ENCODE measurements at places on chromosomes 7 and 10. TPM values are rescaled to one million over a fixed set of nuclear protein-coding genes. Genes with fewer than 3 reads are reported as not detected.
A peak's percentile ranks its signal among the peaks of the same experiment; 100 is the strongest.

DNA sequence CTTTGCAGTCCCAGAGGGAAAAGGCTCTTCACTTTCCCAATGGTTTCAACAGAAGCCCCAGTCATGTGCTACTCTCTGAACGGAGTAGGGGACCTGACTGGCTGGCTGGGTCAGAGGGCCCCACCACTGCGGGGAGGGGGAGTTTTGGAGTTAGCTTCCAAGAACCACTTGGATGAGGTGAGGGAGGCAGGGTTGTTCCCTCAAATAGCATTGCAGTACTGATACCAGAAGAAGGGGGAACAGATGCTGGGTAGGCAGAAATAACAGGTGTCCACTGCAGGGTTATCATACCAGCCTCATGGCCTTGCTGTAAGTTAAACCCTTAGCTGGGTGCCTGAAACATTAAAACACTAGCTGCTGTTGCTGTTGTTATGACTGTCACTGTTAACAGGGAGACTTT, 131.3 kb downstream of the UBE2H start:
- H3K4me1 ChIP-seq, result peaks cover 14% of the 10 kb centered on the region
- no peaks in the 10 kb centered on the region for H3K27me3 ChIP-seq
- no peak for DNase-seq
- H3K36me3 ChIP-seq, result peaks cover 29% of the 10 kb centered on the region
- no peak overlapping the region for H3K4me3 ChIP-seq

DNA sequence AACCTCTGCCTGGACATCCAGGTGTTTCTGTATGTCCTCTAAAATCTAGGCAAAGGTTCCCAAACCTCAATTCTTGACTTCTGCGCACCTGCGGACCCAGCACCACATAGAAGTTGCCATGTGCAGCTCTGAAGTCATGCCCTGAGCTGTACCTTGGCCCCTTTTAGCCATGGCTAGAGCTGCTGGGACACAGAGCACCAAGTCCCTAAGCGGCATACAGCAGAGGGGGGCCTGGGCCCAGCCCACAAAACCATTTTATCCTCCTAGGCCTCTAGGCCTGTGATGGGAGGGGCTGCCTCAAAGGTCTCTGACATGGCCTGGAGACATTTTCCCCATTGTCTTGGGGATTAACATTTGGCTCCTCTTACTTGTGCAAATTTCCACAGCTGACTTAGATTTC, 14.6 kb downstream of the TMEM243 start:
- no peak for DNase-seq
- peaks cover 14% of the 10 kb centered on the region for H3K36me3 ChIP-seq
- H3K4me1 ChIP-seq, result no peaks in the 10 kb centered on the region
- H3K4me3 ChIP-seq, result no peak overlapping the region

ACHE gene
- 1.4 TPM for total RNA-seq

DNA sequence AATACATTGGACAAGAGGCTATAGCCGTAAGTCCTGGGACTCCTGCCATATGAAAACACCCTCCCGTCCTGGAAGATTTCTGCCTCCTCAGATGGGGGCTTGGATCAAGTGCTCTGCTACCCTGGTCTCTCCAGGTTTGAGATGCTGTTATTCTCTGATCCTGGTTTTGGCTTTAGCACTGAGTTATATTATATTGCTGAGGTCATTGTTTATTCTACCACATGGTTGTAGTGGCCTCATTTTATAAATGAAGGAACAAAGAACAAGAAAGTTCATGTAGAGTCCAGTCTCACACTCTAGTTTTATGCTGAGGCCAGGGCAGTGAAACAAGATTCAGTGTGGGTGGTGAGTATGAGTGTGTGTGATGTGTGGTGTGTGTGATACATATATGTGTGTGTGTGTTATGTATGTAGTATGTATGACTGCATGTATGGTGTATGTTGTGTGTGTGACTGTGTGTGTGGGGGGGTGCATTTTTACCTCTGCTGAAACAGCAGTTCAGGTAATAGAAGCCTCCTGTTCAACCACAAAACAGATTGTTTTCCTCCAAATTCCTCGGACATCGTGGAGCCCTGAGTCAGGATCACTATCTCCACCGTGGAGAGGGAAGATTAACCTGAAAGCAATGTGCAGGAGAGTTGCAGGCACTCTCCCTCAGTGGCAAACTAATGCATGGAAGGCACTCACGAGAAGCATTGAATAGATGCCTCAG, 80.7 kb downstream of the C7orf25 start:
- peaks cover 6% of the 10 kb centered on the region for H3K27me3 ChIP-seq
- no peak overlapping the region for H3K27ac ChIP-seq
- no peak overlapping the region for H3K4me3 ChIP-seq
- no peak for DNase-seq
- no peaks in the 10 kb centered on the region for H3K36me3 ChIP-seq

GRCh38 chr10:131630772-131631258, 270.0 kb upstream of the PPP2R2D start:
- DNase-seq, result no peak
- H3K27ac ChIP-seq, result no peak overlapping the region
- no peaks in the 10 kb centered on the region for H3K4me1 ChIP-seq

NUTM2E gene
- total RNA-seq, result 0.52 TPM

CD36 gene
- total RNA-seq, result 0.39 TPM

ADIRF gene
- 0.54 TPM for total RNA-seq

GRCh38 chr7:28203508-28204240, 23.1 kb upstream of the JAZF1 start:
- H3K36me3 ChIP-seq, result no peaks in the 10 kb centered on the region
- no peak overlapping the region for H3K4me3 ChIP-seq
- H3K4me1 ChIP-seq, result peaks cover 10% of the 10 kb centered on the region

GRCh38 chr7:138125598-138126111, 49.4 kb downstream of the AKR1D1 start:
- H3K4me1 ChIP-seq, result peaks cover 22% of the 10 kb centered on the region
- H3K4me3 ChIP-seq, result no peak overlapping the region
- H3K27me3 ChIP-seq, result no peaks in the 10 kb centered on the region
- no peak for DNase-seq

DNA sequence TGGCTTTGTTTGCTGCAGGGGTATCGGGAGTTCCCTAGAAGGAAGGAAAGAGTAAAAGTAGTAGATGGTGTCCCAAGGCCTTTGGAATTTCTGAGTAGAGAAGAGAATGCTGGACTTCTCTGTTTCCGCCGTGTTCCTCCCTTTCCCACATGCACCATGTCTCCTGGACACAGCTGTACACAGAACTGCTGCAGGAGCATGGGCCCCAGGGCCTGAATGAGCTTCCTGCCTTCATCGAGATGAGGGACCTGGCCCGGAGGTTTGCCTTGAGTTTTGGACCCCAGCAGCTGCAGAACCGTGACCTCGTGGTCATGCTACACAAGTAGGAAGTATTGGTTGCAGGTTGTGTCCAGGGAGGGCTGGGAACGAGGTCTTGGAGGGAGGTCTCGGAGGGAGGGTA, 15.3 kb upstream of the PVRIG start:
- no peak for DNase-seq
- H3K4me3 ChIP-seq, result no peak overlapping the region
- H3K27me3 ChIP-seq, result peaks cover 39% of the 10 kb centered on the region
- no peaks in the 10 kb centered on the region for H3K36me3 ChIP-seq

CALML3 gene
- total RNA-seq, result not detected

DNA sequence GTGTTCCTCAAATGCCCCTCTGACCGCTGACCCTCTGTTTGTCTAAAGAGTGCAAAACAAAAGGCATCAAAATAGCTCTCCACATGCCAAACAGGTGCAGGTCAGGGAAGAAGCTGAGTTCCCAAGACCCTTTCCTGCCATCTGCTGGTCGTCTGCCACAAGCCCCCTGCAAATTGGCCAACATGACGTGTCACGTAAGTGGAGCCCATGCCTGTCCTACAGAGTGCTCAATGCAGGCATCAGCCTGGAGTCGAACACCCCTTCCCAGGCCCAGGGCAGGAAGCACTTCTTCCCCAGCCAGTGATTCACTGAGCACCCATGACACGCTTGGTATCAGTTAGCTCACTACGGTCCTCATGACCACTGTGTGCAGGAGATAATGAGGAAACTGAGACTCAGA, 14.1 kb downstream of the TMEM72 start:
- no peaks in the 10 kb centered on the region for H3K4me1 ChIP-seq
- peaks cover 9% of the 10 kb centered on the region for H3K27me3 ChIP-seq
- DNase-seq, result no peak
- peaks cover 2% of the 10 kb centered on the region for H3K36me3 ChIP-seq
- H3K27ac ChIP-seq, result no peak overlapping the region

DNA sequence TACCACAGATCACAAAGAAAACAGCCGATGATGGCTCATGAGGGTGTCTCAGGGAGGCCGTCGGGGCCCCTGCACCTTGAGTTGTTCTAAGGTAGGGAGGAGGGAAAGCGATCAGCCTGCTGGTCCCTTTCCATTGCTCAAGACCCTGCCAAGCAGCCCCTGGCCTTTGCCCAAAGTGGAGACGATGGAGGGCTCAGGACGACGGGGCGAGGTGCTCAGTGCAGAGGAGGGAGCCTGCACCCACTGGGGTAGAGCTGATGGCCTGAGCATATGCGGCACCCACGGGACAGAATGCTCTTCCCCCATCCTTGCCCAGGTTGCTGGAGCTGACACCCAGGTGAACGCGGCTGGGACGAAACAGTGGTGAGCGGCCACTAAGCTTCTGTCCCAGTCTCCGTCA, 58.3 kb upstream of the FAM20C start:
- H3K27me3 ChIP-seq, result peaks cover 16% of the 10 kb centered on the region
- DNase-seq, result no peak
- no peak overlapping the region for H3K4me3 ChIP-seq
- H3K4me1 ChIP-seq, result peaks cover 10% of the 10 kb centered on the region
- H3K36me3 ChIP-seq, result no peaks in the 10 kb centered on the region
- no peak overlapping the region for H3K27ac ChIP-seq

- no peaks in the 10 kb centered on the region for H3K27me3 ChIP-seq
- H3K4me1 ChIP-seq, result peaks cover 44% of the 10 kb centered on the region
- no peak overlapping the region for H3K4me3 ChIP-seq
- H3K27ac ChIP-seq, result peak overlapping the region; percentile 42
Measured at GRCh38 chr7:66768865-66769832, 28.6 kb downstream of the RABGEF1 start.

- H3K4me1 ChIP-seq, result peaks cover 7% of the 10 kb centered on the region
- H3K4me3 ChIP-seq, result no peak overlapping the region
- no peaks in the 10 kb centered on the region for H3K36me3 ChIP-seq
- H3K27ac ChIP-seq, result no peak overlapping the region
- H3K27me3 ChIP-seq, result peaks cover 49% of the 10 kb centered on the region
Measured at GRCh38 chr7:151880688-151881087, 3.8 kb upstream of the PRKAG2 start.

- DNase-seq, result no peak
- no peak overlapping the region for H3K27ac ChIP-seq
- peaks cover 14% of the 10 kb centered on the region for H3K27me3 ChIP-seq
Measured at GRCh38 chr7:55595511-55595910, 23.2 kb upstream of the VOPP1 start.

ENKUR gene
- 3.2 TPM for total RNA-seq

ZMYND11 gene
- 73.6 TPM for total RNA-seq

- no peaks in the 10 kb centered on the region for H3K36me3 ChIP-seq
- H3K27me3 ChIP-seq, result peaks cover 8% of the 10 kb centered on the region
- no peaks in the 10 kb centered on the region for H3K4me1 ChIP-seq
- DNase-seq, result no peak
Measured at GRCh38 chr10:9302140-9302746, 1247.8 kb downstream of the GATA3 start.

DNA sequence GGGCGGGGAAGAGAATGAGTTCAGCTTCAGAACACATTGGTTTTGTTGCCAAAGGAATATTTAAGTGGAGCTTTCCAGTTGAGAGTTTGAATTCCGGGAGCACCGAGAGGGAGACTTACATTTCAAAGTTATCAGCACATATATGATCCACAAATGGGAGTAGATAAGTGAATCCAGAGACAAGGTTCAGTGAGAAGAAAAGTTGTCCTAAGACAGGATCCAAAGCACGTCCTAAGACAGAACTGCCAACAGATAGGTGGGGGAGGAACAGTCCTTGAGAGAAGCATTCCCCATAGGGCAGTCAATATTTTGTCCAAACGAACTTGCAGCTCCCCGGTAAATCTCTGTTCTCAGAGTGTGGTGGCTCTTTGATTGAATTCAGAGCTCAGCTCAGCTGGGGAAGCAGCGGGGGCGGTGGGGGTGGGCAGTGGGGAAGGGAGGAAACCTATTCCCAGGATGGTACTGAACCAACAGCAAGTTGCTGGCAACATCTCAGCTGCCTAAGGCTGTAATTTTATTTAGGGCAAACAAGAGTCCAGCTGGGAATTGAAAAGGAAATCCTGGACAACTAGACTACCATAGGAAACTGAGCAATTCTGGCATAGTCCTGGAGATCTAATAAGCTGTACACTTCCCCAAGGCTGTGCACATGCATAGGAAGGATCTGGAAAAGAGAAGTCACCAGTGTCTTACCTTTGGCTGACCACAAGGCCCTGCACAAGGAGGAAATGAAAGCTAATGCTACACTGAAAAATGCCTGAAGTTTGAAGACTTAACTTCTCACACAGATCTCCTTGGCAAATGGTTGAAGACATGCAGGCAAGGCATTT, 94.2 kb upstream of the CXCL12 start:
- H3K4me1 ChIP-seq, result peaks cover 21% of the 10 kb centered on the region
- no peak overlapping the region for H3K4me3 ChIP-seq
- no peak overlapping the region for H3K27ac ChIP-seq
- no peaks in the 10 kb centered on the region for H3K27me3 ChIP-seq
- H3K36me3 ChIP-seq, result peaks cover 7% of the 10 kb centered on the region

GRCh38 chr10:52353960-52354394, 39.9 kb downstream of the DKK1 start:
- H3K4me3 ChIP-seq, result no peak overlapping the region
- no peaks in the 10 kb centered on the region for H3K36me3 ChIP-seq
- DNase-seq, result no peak
- no peaks in the 10 kb centered on the region for H3K27me3 ChIP-seq

GRCh38 chr10:61900829-61901792, at the start of gene ARID5B:
TSS of gene ARID5B (plus strand) at chr10:61901699. CDS start at chr10:61901710, 11 bp downstream.
- peaks cover 54% of the 10 kb centered on the region for H3K4me1 ChIP-seq
- no peaks in the 10 kb centered on the region for H3K36me3 ChIP-seq
- peak within 1 kb of the TSS; percentile 88 for H3K4me3 ChIP-seq
- DNase-seq, result no peak

GRCh38 chr7:86485827-86486226, 157.9 kb upstream of the GRM3 start:
- no peaks in the 10 kb centered on the region for H3K36me3 ChIP-seq
- no peaks in the 10 kb centered on the region for H3K4me1 ChIP-seq
- H3K27me3 ChIP-seq, result peaks cover 4% of the 10 kb centered on the region
- DNase-seq, result no peak

CADPS2 gene
- total RNA-seq, result 0.32 TPM

CTNNA3 gene
- total RNA-seq, result 0.92 TPM

NUDT1 gene
- 9.5 TPM for total RNA-seq

PDE6C gene
- not detected for total RNA-seq

DNA sequence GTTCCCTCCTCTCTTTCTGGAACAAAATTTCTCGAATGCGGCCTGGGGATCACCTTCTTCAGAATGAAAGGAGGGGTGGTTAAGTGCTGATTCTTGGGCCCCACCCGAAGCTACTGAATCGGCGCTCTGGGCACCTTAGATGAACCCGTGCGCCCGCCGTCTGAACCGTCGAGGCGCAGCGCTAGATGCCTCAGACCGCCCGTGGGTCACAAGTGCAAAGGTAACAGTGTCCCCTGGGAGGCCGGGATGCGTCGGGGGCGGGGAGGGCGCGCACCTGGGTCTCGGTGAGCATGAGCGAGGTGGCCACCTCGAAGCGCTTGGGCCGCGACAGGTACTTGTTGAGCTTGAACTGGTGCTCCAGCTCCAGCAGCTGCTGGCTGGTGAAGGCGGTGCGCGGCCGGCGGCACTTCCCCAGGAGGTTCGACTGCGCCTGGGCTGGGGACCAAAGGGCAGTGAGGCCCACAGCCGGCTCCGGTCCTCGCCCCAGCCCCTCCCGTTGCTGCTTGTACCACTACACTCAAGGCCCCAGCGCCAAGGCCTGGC, 4.2 kb downstream of the MNX1 start:
- no peak overlapping the region for H3K27ac ChIP-seq
- peaks cover 13% of the 10 kb centered on the region for H3K4me1 ChIP-seq
- H3K27me3 ChIP-seq, result peaks cover 59% of the 10 kb centered on the region
- no peak overlapping the region for H3K4me3 ChIP-seq
- H3K36me3 ChIP-seq, result no peaks in the 10 kb centered on the region

- peaks cover 48% of the 10 kb centered on the region for H3K36me3 ChIP-seq
- H3K27ac ChIP-seq, result no peak overlapping the region
- no peaks in the 10 kb centered on the region for H3K27me3 ChIP-seq
Measured at GRCh38 chr10:11930312-11930978, 107.3 kb downstream of the PROSER2 start.
